ENCODE measurements at places on chromosomes 7 and 10. TPM values are rescaled to one million over a fixed set of nuclear protein-coding genes. Genes with fewer than 3 reads are reported as not detected.

DNA sequence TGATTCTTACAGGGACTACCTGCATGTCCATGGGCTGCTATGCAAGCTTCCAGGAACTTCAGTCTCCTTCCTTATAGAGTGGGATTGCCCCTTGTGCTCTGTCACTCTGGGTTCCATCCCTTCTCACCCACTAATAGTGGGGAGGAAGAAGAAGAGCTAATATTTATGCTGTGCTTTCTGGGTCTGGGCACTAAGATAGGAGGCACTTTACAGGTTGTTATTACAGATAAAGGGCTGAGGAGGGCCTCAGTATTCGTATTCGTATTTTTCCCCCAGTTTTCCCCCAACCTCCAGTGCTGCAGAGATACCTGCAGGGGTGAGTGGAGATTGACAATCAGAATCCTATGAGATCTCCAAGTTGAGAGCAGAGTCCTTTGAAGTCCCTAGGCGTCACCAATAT is 14.2 kb downstream of the HK1 start:
- no peak for DNase-seq

GRCh38 chr7:27171637-27172314 is 2.3 kb downstream of the HOXA10 start:
- no peak for DNase-seq

DNA sequence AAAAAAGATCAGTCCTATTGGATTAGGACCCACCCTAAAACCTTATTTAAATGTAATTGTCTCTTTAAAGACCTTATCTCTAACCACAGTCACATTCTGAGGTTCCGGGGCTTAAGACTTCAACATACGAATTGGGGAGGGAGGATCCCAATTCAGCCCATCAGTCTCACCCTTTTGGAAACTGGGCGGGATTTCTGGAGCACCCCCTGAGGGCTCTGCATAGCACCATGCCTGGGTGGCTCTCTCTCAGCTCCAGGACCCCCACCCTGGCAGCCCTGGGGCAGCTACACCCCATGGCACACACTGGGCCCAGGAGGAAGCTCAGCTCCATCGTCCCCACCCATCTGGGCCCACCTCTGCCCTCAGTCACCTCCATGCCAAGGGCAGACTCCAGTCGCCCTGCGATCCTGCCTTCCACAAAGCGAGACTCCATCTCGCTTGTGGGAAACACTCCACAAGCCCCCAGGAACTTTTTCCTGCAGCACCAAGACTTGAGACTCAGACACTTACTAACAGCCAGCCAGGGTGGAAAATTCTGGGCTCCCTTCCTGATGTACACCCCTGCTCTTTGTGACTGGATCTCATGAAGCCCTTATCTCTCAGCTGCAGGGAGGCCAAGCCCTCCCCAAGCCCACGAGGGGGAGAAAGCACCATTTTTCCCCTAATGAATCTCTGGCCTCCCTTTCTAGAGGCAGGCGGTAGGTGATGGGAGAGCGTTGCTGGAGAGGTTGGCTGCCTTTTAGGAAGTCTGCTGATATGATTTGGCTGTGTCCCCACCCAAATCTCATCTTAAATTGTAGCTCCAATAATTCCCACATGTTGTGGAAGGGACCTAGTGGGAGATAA is 90.8 kb upstream of the KDM7A start:
- no peak for DNase-seq

DNA sequence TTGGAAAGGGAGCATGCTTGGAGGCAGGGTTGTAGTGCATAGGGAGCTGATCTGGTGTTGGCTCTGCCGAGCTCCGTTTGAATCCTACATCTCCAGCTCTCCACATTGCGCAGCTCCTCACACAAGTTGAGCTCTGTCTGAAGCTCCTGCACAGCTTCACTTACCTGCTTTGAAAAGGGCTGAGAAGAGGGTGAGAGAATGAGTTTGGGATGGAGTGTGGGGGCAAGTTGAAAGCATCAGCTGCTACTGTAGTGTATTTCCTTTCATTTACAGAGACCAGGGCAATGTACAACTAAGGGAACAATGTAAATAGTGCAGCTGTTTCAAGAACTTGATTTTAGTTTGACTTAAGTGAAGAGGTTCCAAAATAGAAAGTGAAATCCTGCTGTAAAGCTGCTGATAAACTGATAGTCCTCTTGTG is 88.5 kb downstream of the VTI1A start:
- DNase-seq = peak; percentile 41

Gene PRLHR
- total RNA-seq = not detected

- DNase-seq = no peak
Measured at GRCh38 chr7:33916357-33917081, 11.2 kb downstream of the BMPER start.

- peak; percentile 56 for DNase-seq
Measured at GRCh38 chr10:35449944-35450343, 113.6 kb downstream of the CCNY start.

GRCh38 chr7:37448011-37448635 is 541 bp downstream of the ELMO1 start:
- DNase-seq = no peak

DNA sequence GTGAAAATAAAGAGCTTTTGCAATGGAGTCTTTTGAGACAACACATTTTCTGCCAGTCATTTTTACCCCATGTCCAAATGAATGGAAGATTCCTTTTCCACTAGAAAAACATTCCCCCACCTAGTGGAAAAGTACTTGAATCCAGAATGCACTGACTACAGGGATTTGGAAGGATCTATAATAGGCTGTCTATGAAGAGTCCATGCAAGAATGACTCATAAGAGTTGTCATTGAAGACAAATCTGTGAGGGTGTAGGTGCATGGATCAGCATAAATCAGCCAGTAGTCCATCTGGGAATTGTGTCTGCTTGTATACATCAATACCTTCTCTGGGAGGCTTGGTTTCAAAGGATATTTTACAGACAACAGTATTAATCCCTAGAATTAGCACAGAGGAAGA is 32.5 kb upstream of the TRUB1 start:
- no peak for DNase-seq

DNA sequence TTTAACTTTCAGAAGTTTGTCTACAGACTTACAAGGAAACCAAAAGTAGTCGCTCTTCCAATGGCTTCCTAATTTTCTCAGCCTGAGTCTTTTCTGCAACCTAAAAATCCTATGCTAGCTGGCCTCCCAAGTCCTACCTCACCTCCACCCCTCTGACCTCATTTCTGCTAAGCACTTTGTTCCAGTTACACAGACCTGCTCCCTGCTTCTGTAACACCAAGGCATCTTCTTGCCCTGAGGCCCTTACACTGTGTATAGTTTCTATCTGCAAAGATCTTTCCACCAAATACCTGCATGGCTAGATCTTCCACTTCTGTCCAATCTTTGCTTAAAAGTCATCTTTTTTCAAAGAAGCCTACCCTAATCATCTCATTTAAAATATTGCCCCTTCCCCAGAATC is 1.9 kb upstream of the SNX13 start:
- no peak for DNase-seq

Gene DKK1
- total RNA-seq = 0.51 TPM

DNA sequence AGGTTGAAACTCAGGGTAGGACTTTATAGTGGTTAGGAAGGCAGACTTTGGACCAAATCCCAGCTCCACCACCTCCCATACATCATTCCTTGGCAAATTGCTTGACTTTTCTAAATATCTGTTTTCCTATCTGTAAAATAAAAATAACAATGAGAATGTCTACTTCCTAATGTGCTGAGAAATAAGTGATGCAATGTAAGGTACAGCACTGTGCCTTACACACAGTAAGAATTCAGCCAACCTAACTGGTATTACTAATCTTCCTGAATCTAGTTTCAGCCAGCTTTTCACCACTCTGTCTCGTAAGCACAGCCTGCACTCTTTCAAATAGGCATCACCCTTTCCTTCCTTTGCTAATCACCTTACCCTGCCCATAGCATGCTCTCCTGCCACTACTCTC is 9.7 kb downstream of the PRLHR start:
- no peak for DNase-seq

Gene SPDYE2B
- not detected for total RNA-seq

- no peak for DNase-seq
Measured at GRCh38 chr7:32047075-32047474, 23.1 kb downstream of the PDE1C start.

DNA sequence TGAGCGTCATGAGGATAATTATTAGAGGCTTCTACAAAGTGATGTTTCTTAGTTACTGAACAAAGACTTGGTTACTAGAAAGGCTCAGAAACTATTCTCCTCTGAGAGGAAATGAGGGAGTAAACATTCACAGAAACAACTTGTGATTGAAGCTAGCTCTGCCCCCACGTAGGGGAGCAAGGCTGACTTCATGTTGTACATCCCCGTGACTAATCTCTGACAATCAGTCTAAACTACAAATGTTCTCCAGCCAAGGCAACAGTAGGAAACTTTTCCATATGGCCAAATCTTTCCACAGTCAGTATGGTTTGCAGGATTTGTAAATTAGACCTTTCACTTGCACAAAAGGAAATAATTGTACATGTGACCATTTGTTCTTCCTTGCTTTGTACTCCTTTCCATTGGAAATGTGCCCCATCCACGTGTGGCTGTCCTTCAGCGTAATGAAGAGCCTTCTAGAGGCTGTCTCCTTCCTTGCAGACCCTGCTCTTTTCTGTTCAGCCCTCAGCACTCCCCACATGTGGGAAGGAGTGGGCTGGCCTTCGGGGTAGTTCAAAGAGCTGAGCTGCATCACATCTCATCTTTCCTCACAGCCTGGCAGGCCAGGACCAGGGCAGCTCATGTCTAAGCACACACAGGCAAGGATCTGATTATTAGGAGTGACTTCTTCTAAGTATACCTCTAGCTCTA is 93.5 kb downstream of the PCGF5 start:
- peak; percentile 85 for DNase-seq

GRCh38 chr10:84537447-84537931 is 209.1 kb downstream of the CCSER2 start:
- peak; percentile 86 for DNase-seq

- DNase-seq = peak; percentile 57
Measured at GRCh38 chr10:31656851-31657433, 271.7 kb downstream of the ARHGAP12 start.

Gene HOXA3
- total RNA-seq = 2.4 TPM
